Cortex of kidney (tissue), 1 donor: ENCODE measurements at places on chromosomes 16 and 17.

DNA sequence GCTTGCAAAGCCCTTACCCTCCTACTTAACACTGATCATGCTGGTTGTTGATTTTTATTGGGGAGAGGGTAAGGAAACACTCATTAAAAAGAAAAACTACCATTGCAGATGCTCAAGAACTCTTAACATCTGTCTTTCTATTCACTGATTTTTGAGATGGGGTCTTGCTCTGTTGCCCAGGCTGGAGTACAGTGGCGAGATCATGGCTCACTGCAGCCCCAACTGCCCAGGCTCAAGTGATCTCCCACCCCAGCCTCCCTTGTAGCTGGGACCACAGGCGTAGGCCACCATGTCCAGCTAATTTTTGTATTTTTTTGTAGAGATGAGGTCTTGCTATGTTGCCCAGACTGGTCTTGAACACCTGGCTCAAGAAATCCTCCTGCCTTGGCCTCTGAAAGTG lies 14.5 kb downstream of the EMC8 start:
- DNase-seq, result no peak

DNA sequence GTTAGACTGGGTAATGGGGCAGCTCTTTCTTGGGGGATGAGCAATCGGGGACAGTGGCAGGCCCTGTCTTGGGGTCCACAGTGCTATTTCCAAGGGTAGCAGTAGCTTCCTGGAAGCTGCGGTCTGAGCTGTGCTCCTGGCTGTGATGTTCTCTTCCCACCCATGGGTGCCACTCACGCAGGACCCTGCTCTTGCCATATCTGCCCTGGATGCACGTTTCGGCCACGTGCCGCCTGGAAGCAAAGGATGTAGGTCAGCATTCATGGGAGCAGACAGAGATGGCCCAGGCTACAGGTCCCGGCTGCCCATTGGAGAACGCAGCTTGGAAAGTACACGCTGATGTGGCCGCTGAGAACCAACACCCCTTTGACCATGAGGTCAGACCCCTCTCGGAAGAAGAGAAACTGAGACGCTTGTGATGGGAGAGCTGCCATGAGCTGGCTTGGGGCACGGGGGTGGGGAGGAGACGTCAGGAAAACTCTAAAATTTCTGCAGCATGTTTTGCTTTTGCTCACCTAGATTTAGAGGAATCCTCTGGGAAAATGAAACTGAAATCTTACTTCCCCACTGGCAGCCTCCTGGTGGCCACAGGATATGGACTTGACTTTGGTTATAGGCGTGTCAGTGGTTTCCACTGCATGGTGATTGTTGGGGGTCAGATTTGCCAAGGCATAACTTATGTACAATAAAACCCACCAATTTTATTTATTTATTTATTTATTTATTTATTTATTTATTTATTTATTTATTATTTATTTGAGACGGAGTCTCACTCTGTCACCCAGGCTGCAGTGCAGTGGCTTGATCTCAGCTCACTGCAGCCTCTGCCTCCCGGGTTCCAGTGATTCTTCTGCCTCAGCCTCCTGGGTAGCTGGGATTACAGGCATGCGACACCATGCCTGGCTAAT lies 36.2 kb upstream of the IRF8 start:
- no peak for DNase-seq

DNA sequence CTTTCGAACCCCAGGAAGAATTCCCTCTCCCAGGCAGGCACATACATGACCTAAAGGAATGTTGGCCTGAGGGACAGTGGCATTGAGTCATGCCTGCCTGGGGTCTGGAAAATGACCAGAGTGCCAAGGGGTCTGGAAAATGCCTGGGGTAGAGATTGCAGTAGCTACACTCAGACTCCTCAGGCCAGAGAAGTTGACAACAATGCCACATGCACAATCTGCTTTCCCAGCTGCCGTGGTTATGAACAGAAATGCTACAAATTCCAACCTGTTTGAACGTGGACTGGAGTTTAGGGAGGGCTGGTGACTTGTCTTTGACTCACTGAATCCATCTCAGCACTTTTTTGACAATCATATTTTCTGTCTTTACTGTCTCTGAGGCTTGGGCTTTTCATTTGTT lies 250.0 kb downstream of the ABCC12 start:
- no peak for DNase-seq

GRCh38 chr16:28609631-28610594 lies at the start of gene SULT1A1:
Gene SULT1A1, minus strand, starts transcription at chr16:28610044. Its CDS starts 1,189 bp downstream, at chr16:28608855.
- DNase-seq, result no peak

GRCh38 chr17:2102931-2103809 lies 48.3 kb downstream of the HIC1 start:
- DNase-seq, result no peak

GRCh38 chr17:8580952-8581658 lies 49.4 kb downstream of the MYH10 start:
- DNase-seq, result no peak

GRCh38 chr17:59669411-59669810 lies 37.8 kb downstream of the PTRH2 start:
- DNase-seq, result no peak

GRCh38 chr17:74740641-74741387 lies 3.8 kb downstream of the RAB37 start:
- no peak for DNase-seq

- DNase-seq, result no peak
Observed at GRCh38 chr16:54933281-54934011, 2.8 kb downstream of the IRX5 start.

- no peak for DNase-seq
Observed at GRCh38 chr17:34886831-34887230, 74.4 kb downstream of the CCT6B start.

DNA sequence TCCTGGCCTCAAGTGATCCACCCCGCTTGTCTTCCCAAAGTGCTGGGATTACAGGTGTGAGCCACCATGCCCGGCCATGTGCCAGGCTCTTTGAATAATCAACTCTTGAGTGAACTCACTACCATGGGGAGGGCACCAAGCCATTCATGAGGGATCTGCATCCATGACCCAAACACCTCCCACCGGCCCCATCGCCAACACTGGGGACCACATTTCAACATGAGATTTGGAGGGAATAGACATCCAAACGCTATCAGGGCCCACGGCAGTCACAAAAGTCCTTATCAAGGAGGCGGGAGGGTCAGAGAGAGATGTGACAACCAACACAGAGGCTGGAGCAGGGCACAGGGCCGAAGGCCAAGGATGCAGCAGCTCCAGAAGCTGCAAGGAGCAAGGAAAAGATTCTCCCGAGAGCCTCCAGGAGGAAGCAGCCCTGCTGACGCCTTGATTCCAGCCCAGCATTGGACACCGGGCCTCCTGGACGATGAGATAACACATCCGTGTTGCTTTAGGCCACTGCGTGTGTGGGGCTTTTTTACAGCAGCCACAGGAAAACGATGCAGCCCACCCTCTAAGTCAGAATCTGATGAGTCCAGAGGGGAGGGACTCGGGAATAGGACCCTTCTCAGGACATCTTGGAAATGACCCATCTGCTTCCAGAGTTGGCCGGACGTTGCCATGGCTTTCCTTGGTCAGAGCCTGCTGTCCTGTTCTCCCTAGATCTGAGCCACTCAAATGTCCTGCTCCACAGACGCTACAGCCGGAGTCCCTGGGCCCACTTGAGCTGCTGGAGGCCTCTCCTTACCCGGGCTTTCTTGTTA lies 47.3 kb upstream of the CMIP start:
- no peak for DNase-seq

DNA sequence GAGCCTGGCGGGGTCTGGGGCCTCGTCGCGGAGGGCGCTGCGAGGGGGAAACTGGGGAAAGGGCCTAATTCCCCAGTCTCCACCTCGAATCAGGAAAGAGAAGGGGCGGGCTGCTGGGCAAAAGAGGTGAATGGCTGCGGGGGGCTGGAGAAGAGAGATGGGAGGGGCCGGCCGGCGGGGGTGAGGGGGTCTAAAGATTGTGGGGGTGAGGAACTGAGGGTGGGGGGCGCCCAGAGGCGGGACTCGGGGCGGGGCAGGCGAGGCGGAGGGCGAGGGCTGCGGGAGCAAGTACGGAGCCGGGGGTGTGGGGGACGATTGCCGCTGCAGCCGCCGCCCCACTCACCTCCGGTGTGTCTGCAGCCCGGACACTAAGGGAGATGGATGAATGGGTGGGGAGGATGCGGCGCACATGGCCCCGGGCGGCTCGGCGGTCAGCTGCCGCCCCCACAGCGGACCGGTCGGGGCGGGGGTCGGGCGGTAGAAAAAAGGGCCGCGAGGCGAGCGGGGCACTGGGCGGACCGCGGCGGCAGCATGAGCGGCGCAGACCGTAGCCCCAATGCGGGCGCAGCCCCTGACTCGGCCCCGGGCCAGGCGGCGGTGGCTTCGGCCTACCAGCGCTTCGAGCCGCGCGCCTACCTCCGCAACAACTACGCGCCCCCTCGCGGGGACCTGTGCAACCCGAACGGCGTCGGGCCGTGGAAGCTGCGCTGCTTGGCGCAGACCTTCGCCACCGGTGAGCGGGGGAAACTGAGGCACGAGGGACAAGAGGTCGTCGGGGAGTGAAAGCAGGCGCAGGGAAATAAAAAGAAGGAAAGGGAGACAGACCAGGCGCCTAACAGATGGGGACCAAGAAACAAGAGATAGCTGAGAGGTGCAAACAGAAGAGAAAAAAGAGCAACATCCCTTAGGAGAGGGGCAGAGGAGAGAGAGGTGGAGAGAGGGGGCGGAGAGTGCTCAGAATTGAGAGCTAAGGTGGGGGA lies at the start of gene PNMT:
TSS of gene PNMT (plus strand) at position 509 of the 980 bp plus-strand sequence. CDS start at position 532, 23 bp downstream.
- DNase-seq, result no peak

DNA sequence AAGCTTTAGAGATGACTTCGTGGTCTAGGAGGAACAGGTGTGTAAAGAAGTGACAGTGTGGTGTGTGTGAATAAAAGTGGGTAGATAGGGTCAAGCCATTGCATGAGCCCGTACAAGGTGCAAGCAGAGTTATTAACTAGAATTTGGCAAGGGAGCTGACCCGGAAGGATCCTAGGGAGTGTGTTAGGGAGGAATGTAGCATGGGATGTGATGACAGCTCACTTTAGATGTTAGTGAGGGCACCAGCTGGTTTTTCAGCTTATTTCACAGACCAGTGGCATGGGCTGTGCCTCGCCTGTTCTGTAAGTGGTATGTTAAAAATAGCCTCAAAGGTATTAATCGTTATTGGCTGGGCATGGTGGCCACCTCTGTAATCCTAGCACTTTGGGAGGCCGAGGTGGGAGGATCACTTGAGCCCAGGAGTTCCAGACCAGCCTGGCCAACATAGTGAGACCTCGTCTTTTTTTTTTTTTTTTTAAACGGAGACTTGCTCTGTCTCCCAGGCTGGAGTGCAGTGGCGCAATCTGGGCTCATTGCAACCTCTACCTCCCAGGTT lies 8.3 kb downstream of the ANKRD40CL start:
- DNase-seq, result no peak

DNA sequence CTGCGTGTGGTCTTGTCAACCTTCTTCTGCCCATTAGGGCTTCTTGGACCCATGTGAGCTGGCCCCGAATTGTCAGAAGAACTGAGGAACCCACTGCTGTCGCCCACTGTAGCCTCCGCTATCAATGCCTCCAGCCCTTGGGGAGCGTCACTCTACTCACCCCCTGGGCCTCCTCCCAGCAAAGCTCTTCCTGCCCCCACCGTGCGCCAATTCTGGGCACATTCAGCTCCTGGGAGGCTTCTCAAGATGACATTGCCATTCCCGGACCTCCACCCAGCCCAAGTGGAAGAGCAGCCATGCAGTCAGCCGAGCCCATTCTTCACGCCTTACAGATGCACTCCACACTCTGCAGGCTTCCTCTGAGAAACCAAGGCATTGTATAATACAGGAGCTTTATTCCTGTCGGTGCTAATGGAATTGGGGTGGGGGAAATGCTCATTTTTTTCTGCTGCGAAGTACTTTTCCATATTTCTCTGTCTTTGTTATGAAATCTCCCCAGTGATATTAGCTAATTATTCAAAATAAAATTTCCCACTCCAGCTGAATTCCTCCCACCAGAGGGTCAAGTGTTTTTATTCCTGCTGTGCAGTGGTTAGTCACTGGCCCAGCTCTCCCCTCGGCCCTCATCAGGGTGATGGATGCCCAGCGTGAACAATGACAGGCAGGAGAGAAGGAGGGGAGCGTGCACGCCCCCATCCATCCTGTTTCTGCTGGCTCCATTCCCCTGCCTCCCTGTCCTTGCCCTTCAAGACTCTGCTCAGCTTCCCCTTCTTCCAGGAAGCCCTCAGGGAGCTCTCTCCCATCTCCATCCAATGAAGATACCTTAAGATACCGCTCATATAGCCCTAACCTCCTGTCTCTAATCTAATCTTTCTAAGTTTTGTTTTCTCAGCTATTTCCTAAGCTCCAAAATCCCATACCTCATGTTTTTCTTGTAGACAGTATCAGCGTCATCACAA lies 87.7 kb downstream of the C16orf95 start:
- no peak for DNase-seq

DNA sequence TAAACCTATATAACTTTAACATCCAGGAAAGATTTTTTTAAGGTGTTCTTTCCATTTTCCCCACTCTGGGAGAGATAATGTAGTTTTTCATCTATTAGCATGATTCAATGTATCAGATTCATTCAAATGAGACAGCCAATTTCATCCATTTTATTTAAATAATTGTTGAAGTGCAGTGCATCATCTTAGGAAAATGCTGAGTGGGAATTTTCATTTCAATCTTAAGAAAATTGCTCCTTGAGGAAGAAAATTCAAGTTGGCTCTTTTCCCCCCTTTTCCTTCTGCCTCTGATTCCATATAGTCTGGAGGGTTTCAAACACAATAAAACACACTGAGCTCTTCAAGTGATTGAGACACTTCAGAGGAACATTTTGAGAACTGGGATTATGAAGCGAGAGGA lies 3.4 kb upstream of the KCNJ16 start:
- no peak for DNase-seq

GRCh38 chr17:40373324-40373723 lies 8.8 kb upstream of the GJD3 start:
- DNase-seq, result no peak

GRCh38 chr16:23504076-23504452 lies 6.2 kb downstream of the GGA2 start:
- DNase-seq, result no peak

DNA sequence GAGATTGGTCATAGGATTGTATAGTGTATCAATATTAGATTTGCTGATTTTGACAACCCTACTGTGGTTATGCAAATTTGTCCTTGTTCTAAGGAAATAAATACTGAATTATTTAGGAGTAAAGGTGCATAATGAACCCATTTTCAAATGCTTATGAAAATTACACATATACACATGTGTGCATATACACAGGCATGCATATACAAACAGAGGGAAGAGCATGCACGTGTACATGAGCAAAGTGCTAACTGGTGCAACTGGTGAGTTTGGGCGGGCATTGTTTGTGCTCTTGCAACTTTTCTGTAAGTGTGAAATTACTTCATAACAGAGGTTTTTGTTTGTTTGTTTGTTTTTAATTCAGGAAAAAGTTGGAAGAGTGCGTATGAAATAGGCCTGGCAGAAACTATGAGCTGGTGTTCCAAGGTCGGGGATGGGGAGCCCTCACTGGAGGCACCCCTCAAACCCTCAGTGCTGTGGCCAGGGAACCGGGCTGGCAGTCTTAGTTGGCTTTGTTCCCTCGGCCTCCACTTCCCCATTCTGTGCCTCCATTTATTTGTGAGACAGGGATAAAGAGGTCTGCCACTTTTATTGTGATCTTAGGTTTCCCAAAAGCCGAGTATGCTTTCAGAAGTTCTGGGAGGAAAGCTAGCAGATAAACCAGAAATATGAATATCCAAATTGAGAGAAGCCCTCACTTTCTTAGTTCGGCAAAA lies 5.8 kb downstream of the DEXI start:
- no peak for DNase-seq

- no peak for DNase-seq
Observed at GRCh38 chr17:55727275-55727674, 4.6 kb upstream of the TMEM100 start.

- no peak for DNase-seq
Observed at GRCh38 chr16:86398622-86399021, 111.7 kb upstream of the FOXF1 start.

GRCh38 chr16:11170696-11171447 lies 85.1 kb downstream of the SOCS1 start:
- no peak for DNase-seq
